Activated naive CD8-positive, alpha-beta T cell treated with anti-CD3 and anti-CD28 coated beads, Interleukin-2, amount 50 U/mL, for 16 hours (primary cell): ENCODE measurements at places on chromosomes 2 and 18.

GRCh38 chr2:219112651-219113338 is 47.8 kb downstream of the NHEJ1 start:
- no peak for DNase-seq

DNA sequence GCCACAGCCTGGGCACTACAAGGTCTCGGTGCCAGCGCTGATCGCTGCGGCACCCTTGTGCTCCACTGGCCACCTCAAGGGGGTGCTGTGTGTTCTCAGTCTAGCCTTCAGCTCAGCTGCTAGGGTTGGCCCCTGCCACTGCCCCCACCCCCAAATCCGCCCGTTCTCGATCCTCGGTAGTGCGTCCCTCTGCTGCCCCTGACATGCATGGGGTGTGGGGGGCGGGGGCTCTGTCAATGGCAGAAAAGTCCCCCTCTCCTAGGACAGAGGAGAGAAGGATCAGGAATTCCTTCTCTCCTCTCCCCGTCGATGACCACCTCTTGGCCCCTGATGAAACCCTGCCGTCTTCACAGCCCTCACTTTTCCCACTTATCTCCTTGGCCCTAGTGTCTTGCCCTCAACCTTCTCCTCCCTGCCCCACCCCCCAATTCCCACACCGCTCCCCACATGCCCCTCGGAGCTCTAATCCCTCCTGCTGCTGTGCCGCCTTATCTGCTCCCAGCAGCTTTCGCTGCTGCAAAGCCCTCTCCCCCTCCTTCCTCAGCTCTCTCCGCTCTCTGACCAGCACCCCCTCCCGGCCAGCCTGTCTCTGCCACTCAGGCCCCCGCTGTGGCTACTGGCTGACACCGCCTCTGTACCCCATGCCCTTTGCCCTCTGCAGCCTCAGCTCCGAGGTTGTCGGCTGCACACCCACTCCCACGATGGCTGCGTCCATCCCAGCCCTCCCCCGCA is 4.3 kb upstream of the ASIC4 start:
- DNase-seq: no peak

DNA sequence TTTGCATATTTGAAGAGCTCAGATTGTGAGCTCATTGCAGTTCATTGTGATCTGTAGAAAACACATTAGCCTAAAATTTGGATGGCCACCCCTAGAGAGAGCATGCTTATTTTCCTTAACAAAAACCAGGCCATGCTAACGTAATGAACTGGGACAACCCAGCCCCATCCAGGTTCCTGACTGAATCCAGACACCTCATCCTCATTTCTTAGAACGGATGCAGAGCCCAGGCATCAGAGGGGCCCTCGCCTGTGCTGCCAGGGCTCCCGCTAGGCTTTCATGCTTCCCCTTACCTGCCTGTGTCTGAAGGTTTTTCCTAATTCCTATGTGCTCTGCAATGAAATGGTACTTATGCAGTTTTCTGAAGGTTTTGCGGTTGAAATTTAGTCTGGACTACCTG is 171.1 kb downstream of the CCDC102B start:
- DNase-seq: no peak

DNA sequence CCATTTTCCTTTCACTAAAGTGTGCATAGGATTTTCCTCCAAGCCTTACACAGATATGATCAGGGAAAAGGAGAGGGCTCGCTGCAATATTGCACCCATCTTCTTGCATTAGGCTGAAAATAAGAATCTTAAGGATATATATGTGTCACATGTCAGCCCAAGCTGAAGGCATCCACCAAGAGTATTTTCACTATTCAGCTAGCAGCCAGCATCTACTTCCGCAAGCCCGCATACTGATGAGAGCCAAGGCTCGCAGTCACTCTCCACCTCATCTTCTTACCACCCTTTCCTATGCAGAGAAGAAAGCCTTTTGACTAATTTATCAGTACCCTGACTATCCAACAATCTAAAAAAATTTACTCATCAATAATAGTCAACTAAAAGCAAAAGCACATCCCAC is 6.1 kb downstream of the TMEM163 start:
- no peak for DNase-seq

DNA sequence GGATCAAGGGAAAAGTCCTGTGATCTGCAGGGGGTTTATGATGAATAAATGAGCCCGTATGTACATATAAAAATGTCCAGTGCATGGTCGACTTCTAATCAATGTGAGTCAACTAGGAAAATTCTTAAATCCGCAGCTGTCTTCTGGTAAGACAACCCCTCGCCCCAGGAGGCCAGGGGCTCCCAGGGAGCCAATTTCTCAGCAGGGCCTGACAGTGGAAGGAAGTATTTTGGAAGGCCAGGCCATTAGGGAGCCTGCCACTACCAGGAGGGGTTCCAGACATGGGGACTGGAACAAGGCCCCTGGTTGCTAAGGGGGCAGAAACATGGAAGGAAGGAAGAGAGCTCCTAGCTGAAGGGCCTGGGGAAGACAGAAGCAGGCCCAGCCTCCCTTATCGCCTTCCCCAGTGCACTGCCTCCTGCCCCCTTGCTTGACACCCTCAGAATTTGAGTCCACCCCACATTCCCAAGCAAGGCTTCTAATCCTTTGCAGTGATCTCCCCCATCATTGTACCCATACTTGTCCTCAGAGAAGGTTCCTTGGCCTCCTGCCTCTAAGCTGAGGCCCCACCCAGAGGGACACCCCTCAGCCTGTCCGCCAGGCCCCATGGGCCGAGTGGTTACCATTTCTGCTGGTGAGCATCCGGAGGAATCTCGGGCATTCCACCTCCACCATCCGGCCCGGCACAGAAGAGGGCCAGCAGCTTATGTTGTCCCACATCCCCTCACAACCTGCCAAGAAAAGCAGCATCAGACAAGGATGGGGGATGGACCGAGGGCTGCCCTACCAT is 45.9 kb downstream of the SCTR start:
- DNase-seq: no peak

GRCh38 chr2:11773747-11774525 is 27.5 kb downstream of the LPIN1 start:
- DNase-seq: no peak

DNA sequence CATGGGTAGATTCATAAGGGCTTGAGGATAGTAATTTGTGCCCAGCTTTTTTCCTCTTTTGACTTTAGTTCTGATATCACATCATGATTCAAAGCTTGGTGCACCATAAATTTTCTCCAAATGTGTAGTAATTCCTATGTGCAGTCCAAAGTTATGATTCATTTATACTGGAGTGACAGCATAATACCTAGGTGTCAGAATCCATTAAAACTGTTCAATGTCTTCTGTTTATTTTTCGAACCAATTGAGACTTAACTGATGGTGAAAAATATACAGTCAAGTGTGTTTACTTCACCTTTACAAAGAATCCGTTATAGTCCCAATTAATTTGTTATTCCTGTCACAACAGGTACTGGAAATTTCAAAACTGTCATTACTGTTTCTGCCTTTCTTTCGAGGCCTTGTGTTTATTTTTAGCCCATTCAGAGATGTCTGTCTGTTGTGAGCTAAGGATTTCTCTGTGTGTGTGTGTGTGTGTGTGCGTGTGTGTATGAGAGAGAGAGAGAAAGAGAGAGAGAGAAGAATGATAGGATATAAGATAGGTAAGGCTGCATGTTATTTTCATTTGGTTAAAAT is 389.7 kb upstream of the ATP5MC3 start:
- no peak for DNase-seq

DNA sequence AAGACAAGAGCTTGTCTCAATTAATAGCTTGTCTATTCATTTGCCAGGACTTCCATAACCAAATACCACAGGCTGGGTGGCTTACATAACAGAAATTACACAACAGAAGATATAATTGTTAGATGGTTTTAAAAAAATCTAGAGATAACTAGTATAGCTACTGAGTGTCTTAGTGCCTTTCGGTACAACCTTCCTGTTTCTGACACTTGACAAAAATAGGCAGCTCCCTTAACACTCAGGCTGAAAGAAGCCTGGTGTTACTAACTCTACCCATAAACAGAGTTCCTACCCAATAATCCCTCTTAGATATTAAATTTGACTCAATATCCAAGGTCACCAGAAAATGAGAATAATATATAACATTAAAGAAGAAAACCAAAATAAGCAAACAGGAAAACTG is 129.7 kb downstream of the BARD1 start:
- no peak for DNase-seq

- DNase-seq: no peak
Measured at GRCh38 chr18:55252901-55253300, 293.6 kb upstream of the CCDC68 start.

DNA sequence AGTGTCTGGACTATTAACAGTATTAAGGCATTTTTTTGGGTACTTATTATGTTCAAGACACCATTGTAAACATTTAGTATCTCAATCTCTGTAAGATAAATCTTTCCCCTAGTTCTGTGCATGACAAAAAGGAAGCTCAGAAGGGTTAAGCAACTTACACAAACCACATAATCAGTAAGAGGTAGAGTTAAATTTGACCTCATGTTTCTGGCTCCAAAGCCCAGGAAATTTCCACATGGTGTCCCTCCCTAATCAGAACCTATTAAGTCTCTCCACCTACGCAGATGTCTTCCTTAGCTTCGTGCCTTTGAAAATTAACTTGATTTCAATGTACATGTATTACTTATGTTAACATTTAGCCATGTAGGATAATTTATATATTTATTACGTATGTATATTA is 2.0 kb downstream of the MFSD6 start:
- no peak for DNase-seq

- no peak for DNase-seq
Measured at GRCh38 chr2:11495844-11496681, 30.1 kb upstream of the E2F6 start.

GRCh38 chr2:99695130-99695943 is 205.5 kb upstream of the REV1 start:
- no peak for DNase-seq

GRCh38 chr18:43159086-43159770 is 43.7 kb upstream of the RIT2 start:
- no peak for DNase-seq

DNA sequence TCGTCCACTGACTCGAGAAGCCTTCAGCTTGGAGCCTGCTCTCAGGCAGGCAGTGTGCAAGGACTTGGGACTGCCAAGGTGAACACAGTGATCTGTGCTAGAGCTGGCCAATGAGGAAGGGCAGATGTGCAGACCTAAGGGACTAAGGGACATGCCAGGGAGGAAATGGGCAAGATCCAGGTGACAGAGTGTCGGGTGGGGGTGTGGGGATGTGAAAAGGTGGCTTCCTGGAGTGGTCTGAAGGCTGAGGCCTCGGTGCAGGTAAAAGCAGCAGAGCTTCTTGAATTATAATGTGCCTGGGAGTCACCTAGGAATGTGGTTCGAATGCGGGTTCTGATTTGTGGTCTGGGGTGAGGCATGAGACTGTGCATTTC is 42.0 kb downstream of the STEAP3 start:
- no peak for DNase-seq

- DNase-seq: no peak
Measured at GRCh38 chr2:160680294-160680693, 186.7 kb upstream of the RBMS1 start.

GRCh38 chr2:54306556-54306955 is 50.5 kb upstream of the TSPYL6 start:
- no peak for DNase-seq

DNA sequence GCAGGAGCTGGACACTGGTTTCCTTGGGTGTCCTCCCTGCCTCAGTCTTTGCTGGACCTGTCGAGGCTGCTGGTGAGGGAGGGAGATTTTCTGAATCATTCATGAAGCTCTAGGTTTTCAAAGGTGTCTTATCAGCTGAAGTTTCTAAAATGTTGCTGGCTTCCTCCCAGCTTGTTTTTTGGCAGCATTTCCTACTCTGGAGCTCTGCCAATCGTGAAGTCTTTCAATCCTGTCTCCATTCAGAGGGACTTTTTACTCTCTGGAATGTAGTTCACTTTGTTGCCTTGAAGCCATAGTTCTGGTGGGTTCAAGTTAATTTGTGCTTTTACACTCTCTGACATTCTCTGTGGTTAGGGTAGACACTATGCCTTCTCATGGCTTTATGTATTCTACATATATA is 23.9 kb downstream of the SNTG2 start:
- no peak for DNase-seq

- DNase-seq: no peak
Measured at GRCh38 chr18:23757437-23757733, 68.1 kb downstream of the LAMA3 start.

DNA sequence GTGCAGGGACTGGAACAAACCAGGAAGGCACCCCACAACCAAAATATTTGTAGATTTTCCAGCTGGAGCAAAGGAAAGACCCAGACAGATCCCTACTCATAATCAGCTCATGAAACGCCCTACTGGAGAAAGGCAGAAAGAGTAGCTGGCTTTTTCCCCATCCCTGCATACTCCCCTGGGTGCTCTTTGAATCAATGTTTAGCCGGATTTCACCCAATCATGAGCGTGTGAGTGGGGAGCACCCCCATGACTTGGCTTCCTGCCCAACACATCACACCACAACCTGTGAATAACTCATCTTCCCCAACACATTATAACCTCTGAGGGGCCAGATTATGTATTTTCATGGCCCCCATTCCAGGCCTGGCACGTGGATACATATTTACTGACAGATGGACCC is 35.1 kb upstream of the SLC14A1 start:
- peak; percentile 35 for DNase-seq

DNA sequence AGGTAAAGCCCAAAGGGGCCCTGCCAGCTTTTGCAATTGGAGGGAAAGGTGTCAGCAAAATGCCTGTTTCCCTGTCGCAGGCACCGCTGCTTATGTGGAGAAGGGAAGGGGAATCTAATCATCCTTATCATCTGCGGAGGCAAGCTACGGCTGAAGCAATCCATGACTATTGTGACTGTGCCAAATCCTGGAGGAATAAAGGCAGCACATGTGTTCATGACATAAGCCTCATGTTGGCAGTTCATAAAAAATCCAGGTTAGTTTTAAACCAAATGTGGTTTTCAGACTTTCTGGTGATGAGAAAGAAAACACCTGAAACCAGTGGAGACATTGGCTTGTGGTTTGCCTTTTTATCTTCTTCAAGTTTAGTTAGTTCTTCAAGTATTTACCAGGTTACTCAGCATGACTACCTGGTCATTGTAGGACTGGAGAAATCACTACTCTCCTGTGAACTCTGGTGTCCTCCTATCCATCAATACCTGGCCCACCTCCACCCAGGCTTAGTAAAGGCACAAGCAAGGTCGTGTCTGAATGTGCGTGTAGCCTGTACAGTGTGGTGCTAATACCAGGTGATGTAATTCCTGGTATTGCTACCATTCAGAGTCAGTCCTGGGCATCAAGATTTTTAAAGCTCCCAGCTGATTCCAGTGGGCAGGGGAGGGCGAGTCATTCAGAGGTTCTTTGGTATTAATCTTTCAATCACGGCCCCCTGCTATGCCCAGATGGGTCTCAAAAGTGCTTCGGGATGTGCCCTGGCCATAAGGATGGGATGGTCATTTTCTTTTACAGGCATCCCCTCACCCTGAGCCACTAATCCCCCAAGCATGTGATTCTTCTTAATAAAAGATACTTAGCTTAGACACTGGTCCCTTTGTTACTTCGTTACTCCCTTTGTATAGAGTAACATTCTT is 96.8 kb downstream of the TGFA start:
- no peak for DNase-seq
